Globus pallidus (tissue), 1 donor: ENCODE measurements at places on chromosomes 6 and 20.

GRCh38 chr20:46545077-46545826, 5.2 kb downstream of the OCSTAMP start:
- DNase-seq, result no peak

- DNase-seq, result peak; percentile 27
Measured at GRCh38 chr20:2859330-2860121, 13.8 kb upstream of the PTPRA start.

- no peak for DNase-seq
Measured at GRCh38 chr6:26428206-26428605, 12.1 kb upstream of the BTN3A3 start.

DNA sequence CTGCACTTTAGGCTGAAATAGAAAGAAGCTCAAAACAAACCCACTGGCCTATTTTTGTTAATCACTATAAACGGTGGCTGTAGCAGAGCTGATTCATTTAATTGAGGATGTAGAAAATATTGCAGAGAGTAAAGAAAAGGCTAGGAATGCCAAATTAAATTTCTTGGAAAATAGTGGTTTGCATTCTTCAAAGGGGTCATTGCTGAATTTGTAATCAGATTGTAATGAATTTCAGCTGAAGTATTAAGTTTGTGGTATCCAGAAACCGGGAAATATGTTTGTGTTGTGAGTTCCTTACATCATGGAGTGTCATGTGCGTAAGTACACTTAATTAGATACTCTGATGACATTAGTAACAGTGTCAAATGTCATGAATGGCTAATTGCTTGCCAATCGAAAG, 203.0 kb downstream of the SAMD5 start:
- DNase-seq, result no peak
